ENCODE measurements at places on chromosomes 5 and 9.

DNA sequence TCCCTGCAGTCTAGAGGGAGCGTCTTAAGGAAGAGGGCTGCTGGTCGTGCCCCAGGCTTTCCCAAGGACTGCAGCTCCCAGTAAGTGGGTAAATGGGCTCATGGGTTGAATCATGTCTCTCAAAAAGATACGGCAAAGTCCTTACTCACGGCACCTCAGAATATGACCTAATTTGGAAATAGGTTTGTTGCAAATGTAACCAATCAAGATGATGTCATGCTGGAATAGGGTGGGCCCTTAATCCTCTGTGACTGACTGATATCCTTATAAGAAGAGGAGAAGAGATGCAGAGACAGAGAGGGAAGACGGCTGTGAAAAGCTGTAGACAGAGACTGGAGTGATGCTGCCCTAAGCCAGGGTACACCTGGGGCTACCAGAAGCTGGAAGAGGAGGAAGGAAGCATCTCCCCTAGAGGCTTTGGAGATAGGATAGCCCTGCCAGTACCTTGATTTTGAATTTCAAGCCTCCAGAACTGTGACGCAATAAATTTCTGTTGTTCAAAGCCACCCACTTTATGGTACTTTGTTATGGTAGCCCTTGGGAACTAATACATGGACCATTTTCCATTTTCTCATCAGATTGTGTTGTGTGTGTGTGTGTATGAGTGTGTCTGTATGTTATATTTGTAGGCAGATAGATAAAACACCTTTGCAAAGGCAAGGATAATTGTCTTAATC lies 15.0 kb downstream of the GALNT10 start:
- no peak overlapping the region for H3K4me3 ChIP-seq
- DNase-seq = no peak
- no peaks in the 10 kb centered on the region for H3K27me3 ChIP-seq

GRCh38 chr9:16333691-16334090 lies 536.8 kb downstream of the BNC2 start:
- no peaks in the 10 kb centered on the region for H3K4me1 ChIP-seq
- H3K36me3 ChIP-seq = no peaks in the 10 kb centered on the region
- H3K27ac ChIP-seq = no peak overlapping the region

DNA sequence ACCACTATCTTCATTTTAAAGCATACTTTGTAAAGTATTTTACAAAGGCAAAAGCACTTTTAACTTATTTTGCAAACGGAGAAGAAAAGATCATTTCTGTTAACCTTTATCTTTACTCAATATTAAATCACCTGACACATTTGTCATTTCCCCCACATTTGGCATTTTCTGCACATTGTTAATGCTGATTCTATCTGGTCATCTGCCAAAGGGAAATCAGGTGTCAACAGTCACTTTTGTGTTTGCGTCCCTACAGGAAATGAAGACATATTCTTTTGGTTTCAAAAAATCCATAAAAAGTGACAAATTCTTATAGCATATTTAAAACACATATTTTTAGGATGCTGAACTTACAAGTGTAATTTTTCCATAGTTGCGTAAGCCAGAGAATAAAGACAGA lies 191.3 kb upstream of the TMEM161B start:
- H3K4me1 ChIP-seq = no peaks in the 10 kb centered on the region
- no peak overlapping the region for H3K27ac ChIP-seq
- DNase-seq = no peak
- no peaks in the 10 kb centered on the region for H3K27me3 ChIP-seq
- H3K4me3 ChIP-seq = no peak overlapping the region

- no peak overlapping the region for H3K4me3 ChIP-seq
- H3K36me3 ChIP-seq = no peaks in the 10 kb centered on the region
- H3K27ac ChIP-seq = no peak overlapping the region
Measured at GRCh38 chr5:1068204-1068894, 43.5 kb downstream of the SLC12A7 start.

GRCh38 chr5:36397901-36398536 lies 96.3 kb upstream of the RANBP3L start:
- no peak for DNase-seq
- no peaks in the 10 kb centered on the region for H3K4me1 ChIP-seq
- H3K36me3 ChIP-seq = no peaks in the 10 kb centered on the region
- no peak overlapping the region for H3K4me3 ChIP-seq
- peaks cover 10% of the 10 kb centered on the region for H3K27me3 ChIP-seq
- no peak overlapping the region for H3K27ac ChIP-seq

GRCh38 chr9:130072515-130073235 lies 19.0 kb downstream of the GPR107 start:
- H3K27me3 ChIP-seq = no peaks in the 10 kb centered on the region
- no peak for DNase-seq
- H3K4me3 ChIP-seq = no peak overlapping the region
- peaks cover 9% of the 10 kb centered on the region for H3K4me1 ChIP-seq
- 0 out of 2 replicates have a peak overlapping the region, but pooled peaks have one; percentile 2 for H3K27ac ChIP-seq

DNA sequence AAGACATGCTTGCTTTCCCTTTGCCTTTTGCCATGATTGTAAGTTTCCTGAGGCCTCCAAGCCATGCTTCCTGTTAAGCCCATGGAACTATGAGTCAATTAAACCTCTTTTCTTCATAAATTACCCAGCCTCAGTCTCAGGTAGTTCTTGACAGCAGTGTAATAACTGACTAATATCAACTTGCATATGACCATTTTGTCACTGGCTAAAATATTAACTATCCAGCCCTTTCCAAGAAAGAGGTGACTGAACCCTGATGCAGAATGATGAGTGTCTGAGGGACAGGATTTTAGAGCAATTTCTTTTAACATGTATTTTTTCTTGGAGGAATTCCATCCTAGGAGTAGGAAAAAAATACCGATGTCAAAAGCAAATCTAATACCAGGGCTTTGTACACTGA lies 266.1 kb downstream of the SEMA5A start:
- no peaks in the 10 kb centered on the region for H3K4me1 ChIP-seq
- no peaks in the 10 kb centered on the region for H3K36me3 ChIP-seq
- H3K27me3 ChIP-seq = no peaks in the 10 kb centered on the region
- no peak overlapping the region for H3K4me3 ChIP-seq
- DNase-seq = no peak

DNA sequence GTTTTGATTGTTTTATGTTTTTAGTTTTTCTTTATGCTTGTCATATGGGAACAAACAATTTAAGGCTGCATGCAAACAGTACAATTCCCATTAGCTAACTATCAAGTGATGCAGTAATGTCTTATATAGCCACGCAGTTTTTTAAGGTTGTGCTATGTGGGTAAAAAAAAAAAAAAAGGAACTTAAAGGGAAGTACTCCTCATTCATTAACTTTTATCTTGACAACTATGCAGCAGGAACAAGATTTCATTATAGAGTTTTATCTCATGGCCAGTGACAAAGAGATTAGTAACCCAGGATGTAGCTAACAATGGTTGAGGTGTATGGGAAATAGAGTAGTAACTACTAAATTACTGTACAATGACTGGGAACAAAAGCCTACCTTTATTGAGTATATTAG lies 1008.2 kb upstream of the CDH9 start:
- no peak overlapping the region for H3K4me3 ChIP-seq
- DNase-seq = no peak
- no peaks in the 10 kb centered on the region for H3K27me3 ChIP-seq
- no peaks in the 10 kb centered on the region for H3K36me3 ChIP-seq
- no peaks in the 10 kb centered on the region for H3K4me1 ChIP-seq

- no peak overlapping the region for H3K4me3 ChIP-seq
- no peaks in the 10 kb centered on the region for H3K36me3 ChIP-seq
- no peaks in the 10 kb centered on the region for H3K27me3 ChIP-seq
- H3K4me1 ChIP-seq = no peaks in the 10 kb centered on the region
- H3K27ac ChIP-seq = no peak overlapping the region
Measured at GRCh38 chr5:167814828-167815227, 476.6 kb upstream of the WWC1 start.

DNA sequence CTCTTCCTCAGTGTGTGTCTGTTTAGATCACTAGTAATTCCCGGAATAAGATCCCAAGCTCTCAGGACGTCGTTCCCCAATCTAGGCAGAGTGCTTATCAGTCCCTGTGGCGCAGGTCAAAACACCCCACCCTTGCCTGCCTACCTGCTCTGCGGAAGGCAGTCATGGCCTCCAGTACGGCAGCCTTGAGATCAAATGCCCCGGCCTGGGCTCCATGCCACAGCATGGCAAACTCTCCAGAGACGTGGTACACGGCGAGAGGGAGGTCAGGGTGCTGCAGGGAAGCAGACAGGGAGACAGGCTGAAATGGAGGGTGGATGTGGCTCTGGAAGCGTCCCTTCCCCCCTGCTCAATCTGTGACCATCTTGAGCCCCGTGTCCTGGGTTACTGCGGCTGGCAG lies 12.0 kb upstream of the HDHD3 start:
- H3K27me3 ChIP-seq = no peaks in the 10 kb centered on the region
- no peak overlapping the region for H3K4me3 ChIP-seq
- H3K4me1 ChIP-seq = no peaks in the 10 kb centered on the region
- peaks cover 54% of the 10 kb centered on the region for H3K36me3 ChIP-seq
- H3K27ac ChIP-seq = no peak overlapping the region

DNA sequence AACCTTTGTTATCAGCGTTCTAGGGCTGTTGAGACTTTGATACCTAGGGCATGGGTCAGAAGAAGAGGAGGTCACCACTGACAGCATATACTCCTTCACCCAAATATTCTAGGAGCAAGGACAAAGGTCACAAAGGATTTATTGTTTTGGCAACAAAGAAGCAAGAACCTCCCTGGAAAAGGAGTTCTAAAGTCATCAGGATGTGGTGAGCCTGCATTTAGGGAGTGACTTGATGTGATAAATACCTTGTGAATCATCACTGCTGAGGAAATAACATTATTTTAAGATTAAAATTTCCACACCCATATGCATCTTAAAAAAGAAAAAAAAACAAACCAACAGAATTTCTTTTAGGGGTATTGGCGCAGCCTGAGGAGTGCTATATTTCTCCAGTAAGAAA lies 13.9 kb downstream of the IFNA1 start:
- no peaks in the 10 kb centered on the region for H3K4me1 ChIP-seq
- no peaks in the 10 kb centered on the region for H3K27me3 ChIP-seq
- no peaks in the 10 kb centered on the region for H3K36me3 ChIP-seq
- H3K4me3 ChIP-seq = no peak overlapping the region
- no peak overlapping the region for H3K27ac ChIP-seq
- no peak for DNase-seq

- H3K27ac ChIP-seq = no peak overlapping the region
- no peaks in the 10 kb centered on the region for H3K4me1 ChIP-seq
- H3K4me3 ChIP-seq = no peak overlapping the region
Measured at GRCh38 chr5:128674837-128675446, 136.9 kb upstream of the FBN2 start.

DNA sequence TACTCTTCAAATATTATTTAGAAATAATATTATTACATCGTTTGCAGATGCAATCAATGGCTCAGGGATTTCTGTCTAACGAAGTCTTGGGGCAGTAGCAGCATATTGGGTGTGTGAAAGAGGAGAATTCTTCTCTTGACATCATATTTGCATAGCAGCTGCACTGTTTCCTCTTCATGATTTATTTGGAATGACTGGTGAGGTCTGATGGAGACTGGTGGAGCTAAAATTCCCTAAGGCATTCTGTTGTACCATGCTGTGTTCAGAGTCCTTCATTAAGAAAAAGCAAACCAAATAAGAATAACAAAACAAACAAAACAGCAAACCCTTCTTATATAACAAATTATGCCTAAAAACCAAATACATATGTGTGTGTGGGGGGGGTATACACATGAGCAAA lies 177.6 kb downstream of the DIRAS2 start:
- H3K4me3 ChIP-seq = no peak overlapping the region
- no peak overlapping the region for H3K27ac ChIP-seq
- no peak for DNase-seq
- no peaks in the 10 kb centered on the region for H3K27me3 ChIP-seq
- no peaks in the 10 kb centered on the region for H3K4me1 ChIP-seq

- H3K4me1 ChIP-seq = no peaks in the 10 kb centered on the region
- no peak overlapping the region for H3K4me3 ChIP-seq
- DNase-seq = no peak
- no peaks in the 10 kb centered on the region for H3K27me3 ChIP-seq
Measured at GRCh38 chr9:104604801-104605200, 626 bp downstream of the OR13C2 start.

GRCh38 chr9:96236854-96237550 lies 65.0 kb downstream of the HSD17B3 start:
- H3K27me3 ChIP-seq = peaks cover 24% of the 10 kb centered on the region
- H3K36me3 ChIP-seq = no peaks in the 10 kb centered on the region
- H3K27ac ChIP-seq = no peak overlapping the region
- H3K4me3 ChIP-seq = no peak overlapping the region
- DNase-seq = no peak

DNA sequence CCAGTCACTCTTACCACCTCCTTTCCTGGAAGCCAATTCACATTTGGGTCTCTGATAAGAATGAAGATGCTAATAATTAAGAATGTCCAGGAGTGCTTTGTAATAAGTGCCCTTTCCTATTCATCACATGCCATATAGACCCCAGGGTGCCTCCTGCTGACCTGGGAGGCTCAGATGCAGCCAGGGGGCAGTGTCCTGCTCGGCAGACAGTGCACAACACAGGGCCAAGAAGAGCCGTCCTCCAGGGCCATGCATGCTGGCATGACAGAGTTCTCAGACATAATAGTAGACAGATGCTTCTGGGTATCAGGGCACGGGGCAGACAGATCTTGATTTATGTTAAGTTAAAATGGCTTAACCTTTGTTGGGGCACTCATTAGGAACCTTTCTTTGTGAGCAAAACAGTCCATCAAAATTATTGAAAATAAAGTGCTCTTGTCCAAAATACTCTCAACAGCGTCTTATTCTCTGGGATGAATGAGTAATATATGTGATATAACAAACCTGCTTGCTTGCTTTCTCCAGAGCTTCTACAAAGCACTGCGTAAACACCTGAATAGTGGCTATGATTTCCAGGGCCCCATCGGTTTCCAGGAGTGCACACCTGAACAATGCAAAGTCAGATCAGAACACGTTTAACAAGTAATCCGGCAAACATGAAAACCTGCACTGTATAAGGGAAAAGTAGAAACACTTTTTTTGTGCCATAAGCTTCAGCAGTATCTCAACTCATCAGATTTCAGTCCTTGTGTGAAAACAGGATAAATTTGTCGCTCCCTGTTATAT lies 192.7 kb downstream of the FANCC start:
- H3K4me1 ChIP-seq = no peaks in the 10 kb centered on the region

DNA sequence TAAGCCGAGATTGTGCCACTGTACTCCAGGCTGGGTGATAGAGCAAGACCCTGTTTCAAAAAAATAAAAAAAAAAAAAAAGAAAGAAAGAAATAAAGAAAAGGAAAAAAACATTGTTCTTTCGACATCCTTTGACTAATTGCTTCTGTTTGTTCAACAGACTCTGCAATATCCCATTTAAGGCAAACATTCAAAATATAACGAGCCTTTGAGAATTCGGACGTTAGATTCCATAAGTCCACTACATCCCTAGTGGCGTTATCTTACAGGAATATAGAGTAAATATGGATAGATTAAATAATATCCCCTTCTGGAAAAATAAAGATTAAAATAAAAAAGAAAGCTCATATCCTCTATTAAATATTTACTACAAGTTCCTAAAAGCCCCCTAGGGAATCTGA lies 27.0 kb upstream of the HOMER1 start:
- H3K27ac ChIP-seq = no peak overlapping the region
- H3K4me3 ChIP-seq = no peak overlapping the region
- DNase-seq = no peak

- no peak overlapping the region for H3K27ac ChIP-seq
- peaks cover 2% of the 10 kb centered on the region for H3K27me3 ChIP-seq
- no peak overlapping the region for H3K4me3 ChIP-seq
- no peaks in the 10 kb centered on the region for H3K36me3 ChIP-seq
Measured at GRCh38 chr9:96108691-96109380, 193.1 kb downstream of the HSD17B3 start.
